Cerebellum (tissue), 4 donors: ENCODE measurements at places on chromosomes 4 and X. TPM values are rescaled to one million over a fixed set of nuclear protein-coding genes. Genes with fewer than 3 reads are reported as not detected.
A peak's percentile ranks its signal among the peaks of the same experiment; 100 is the strongest.

ANXA10 gene
- total RNA-seq, result not detected

CTAG1B gene
- total RNA-seq, result not detected

- no peak for DNase-seq
These were observed 623.4 kb downstream of the SPRY1 start for GRCh38 chr4:124019749-124020549.

DNA sequence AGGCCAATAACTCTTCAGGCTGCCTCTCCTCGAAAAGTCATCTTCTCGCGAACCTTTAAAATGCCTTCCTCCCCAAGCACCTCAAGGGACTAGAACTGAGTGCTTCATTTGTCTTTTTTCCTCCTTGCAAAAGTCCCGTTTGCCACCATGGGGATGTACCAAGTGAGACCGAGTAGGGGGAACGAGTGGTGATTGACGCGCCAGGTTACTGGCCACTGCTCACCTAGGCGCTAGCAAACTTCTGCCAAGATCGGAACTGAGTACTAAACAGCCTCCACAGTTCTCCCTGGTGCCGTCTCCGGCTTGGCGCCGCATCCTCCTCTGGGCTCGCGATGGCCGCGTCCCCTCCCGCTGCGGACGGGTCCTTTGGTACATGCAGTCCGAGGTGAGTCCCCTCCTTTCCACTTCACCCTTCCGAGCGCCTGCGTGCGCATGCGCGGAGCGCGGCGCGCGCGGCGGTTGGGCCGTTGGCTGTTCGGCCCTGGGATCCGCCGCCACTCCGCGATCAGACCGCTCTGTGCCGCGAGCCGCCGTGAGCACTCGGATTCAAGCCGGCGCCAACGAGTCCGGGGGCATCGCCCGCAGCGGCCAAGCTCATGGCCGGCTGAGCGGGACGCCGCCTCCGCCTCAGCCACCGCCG lies at the start of gene CDK16:
TSS of gene CDK16 (plus strand) at position 402 of the 640 bp plus-strand sequence. CDS start 4,877 bp downstream, outside the sequence.
- peak; percentile 82 for DNase-seq

DNA sequence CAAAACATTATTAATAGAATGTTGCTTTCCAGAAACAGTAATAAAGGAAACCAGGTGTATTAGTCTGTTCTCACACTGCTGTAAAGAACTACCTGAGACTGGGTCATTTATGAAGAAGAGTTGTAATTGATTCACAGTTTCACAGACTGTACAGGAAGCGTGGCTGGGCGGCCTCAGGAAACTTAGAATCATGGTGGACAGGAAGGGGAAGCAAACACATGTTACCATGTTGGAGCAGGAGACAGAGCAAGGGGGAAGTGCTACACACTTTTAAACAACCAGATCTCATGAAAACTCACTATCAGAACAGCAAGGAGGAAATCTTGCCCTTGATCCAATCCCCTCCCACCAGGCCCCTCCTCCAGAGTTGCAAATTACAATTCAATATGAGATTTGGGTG lies 815.8 kb downstream of the TRIML1 start:
- DNase-seq, result no peak

GRCh38 chr4:175970072-175970471 lies 95.6 kb upstream of the WDR17 start:
- DNase-seq, result no peak

- DNase-seq, result no peak
These were observed 67.4 kb downstream of the ZAR1 start for GRCh38 chr4:48557478-48557877.

DNA sequence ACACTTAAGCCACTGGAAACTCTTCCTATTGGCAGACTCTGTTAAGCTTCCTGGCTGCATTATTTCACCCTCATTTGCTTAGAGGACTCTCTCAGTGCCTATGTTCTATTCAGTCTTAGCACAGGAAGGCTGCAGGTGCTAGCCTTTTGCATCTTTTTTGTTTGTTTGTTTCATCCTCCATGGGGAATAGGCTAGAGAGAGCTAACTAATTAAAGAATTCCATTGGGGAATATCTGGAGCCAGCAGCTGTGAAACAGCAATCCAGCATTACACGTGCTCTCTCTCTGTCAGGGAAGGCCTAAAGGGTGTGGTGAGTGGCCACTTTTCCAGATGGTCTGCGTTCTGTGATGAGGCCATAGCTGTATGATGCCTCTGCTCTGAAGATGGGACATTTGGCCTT lies 633.6 kb downstream of the SPRY1 start:
- DNase-seq, result no peak

- no peak for DNase-seq
These were observed 302.0 kb downstream of the PACRGL start for GRCh38 chr4:21002286-21002685.

DNA sequence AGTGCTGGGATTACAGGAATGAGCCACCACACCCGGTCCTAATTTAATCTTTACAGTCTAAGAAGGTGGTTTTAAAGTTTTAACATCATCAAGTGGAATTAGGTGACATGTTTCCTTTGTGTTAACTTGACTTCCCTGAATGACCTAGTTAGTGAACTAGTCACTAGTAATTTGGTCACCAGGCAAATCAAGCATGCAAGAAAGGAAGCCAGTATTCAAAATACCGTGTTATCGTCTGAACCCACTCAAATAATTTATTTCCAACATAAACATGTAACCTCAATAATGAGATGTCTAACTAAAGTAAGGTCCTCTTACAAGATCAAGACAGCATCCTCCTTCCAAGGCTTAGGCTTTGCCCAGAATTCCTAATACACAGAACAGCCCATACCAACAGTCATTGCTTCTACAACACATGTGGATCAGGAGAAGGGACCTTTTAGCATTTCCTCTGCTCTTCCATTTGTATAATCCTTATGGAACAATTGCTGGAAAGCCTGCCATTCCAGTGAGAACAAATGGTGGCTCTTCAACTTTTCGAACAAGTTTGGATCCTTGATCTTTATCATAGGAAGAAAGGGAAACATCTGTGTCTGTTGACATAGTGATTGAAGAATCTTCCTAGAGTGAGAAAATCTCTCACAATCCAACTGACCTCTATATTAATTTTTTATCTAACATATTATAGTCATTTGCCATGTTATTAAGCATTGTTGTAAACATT lies 97.2 kb downstream of the ANXA3 start:
- no peak for DNase-seq
